ENCODE measurements at places on chromosomes 3 and 15.

- DNase-seq: no peak
These were observed 12.9 kb downstream of the AMIGO3 start for GRCh38 chr3:49706456-49707112.

DNA sequence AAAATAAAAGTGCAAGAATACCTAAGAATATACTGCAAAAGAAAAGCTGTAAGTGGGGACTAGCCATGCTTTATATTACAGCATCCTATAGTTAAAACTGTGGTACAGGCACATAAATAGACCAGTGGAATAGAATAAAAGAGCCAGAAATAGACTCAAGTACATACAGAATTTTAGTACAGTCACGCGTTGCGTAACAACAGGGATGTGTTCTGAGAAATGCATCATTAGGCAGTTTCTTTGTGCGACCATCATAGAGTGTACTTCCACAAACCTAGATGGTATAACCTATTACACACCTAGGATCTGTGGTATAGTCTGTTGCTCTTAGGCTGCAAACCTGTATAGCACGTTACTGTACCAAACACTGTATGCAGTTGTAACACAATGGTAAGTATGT lies 61.8 kb downstream of the PCCB start:
- DNase-seq: no peak

GRCh38 chr3:147616998-147617619 lies 207.9 kb downstream of the ZIC1 start:
- peak; percentile 36 for DNase-seq

GRCh38 chr3:127665586-127665985 lies 7.2 kb upstream of the ABTB1 start:
- no peak for DNase-seq

DNA sequence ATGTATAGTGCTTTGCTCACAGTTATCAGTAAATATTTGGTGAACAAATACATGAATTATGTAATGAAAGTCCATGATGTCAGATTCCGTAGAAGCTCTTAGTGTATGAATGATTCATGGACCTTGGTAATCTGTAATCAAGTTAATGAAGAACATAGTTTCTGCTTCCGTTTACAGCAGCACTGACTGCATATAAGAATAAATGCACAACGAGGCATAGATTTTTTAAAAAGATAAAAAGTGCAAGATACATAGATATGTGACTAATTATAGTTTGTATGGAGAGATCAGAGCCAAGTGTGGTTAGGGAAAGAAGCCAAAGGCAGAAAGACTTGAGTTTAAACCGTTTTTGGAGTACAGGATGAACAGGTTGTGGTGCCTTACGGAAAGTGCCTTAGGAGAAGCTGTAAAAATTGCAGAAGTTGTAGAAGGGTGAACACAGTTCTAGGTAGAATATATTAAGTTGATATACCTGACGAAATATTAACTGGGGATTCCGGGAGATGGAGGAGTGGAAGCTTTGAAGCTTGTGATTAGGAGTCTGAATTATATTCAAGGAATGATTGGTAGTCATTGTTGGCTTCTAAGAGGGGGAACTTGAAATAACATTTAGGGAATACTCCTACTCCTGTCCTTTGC lies 293.1 kb downstream of the NLGN1 start:
- no peak for DNase-seq

- peak; percentile 28 for DNase-seq
These were observed 31.7 kb downstream of the SPINK8 start for GRCh38 chr3:48301800-48302166.
